NCI-H1436 (cell line): ENCODE measurements at places on chromosomes 6 and 20.

- DNase-seq: no peak
Measured at GRCh38 chr6:38673397-38674165, 29.4 kb downstream of the GLO1 start.

GRCh38 chr6:24228681-24229255 lies 102.8 kb downstream of the NRSN1 start:
- DNase-seq: no peak

DNA sequence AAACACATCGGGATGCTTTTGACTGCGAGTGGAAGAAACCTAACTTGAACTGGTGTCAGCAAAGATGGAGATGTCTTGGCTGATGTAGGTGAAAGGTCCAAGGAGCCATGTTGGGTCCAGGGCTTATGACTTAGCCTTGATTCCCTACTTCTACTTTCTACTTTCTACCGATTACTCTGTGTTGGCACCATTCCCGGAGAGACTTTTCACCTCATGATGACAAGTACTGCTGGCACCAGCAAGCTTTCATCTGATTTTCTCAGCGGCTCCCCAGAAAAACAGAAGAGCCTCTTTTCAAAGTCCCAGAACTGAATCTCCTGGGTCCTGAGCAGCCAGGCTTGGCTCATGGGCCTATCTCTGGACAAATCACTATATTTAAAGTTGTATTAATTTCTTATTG lies 4.9 kb upstream of the EDN3 start:
- no peak for DNase-seq

DNA sequence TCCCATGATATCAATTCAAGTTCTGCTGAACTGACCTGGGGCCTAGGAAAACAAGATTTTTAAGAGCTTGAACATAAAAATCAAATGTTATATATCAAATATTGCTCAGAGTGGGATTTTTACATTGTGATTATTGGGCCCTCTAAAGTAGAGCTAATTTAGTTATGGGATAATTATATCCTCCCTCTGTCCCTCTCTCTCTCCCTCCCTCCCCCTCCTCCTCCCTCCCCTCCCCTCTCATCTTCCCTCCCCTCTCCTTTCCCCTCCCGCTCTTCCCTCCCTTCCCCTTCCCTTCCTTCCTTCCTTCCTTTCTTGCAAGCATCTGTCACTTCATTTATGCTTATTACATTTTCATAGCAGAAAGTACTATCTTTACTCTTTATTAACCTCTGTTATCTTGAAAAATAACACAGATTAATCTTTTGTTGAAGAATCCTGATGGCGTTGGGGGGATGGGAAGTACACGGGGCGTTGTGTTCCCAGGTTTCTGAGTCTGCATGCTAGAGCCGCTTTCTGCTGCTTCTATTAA lies 32.8 kb downstream of the KIF25 start:
- DNase-seq: no peak

DNA sequence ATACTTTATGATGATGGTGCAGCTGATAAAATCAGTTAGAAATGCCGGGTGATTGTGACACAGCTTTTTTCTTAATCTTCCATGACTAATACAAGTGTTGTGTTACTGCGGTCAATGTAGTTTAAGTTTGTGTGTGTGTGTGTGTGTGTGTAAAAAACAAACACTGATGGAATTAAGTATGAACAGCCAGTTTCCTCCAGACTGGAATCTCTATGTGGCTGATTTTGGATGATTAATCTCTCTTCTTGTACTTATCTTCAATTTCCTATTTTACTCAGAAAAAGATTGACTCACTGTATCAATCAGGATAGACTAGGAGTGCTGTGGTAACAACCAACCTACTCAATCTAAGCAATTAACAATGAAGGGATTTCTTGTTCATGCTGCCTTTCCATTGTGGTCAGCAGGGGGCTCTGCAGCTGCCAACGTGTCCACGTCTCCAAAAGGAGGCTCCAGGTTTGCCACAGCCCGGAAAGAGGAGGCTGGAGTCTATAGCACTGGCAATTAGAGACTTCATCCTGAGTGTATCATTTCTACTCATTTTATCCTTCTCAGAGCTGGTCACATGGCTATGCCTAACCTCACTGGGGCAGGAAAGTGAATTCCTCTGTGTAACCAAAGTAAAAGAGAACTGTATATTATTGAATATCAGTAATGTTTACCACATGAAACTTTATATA lies 107.7 kb downstream of the CD109 start:
- DNase-seq: no peak

DNA sequence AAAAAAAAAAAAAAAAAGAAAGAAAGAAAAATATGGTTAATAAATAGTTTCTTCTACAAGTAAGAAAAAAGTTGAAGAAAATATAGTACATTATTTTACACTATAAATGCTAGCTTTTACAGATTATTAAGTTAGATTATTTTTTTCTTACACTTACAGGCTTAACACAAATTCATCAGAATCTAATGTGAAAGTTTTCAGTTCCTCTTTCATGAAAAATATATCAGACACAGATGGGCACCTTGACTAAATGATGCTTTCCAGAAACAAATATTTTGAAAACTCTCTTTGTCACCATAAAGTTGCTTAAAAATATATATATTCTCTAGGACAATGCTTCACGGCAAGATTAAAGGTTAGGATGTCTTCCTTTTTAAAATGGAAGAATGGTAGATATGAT lies 321.8 kb upstream of the HSF2 start:
- no peak for DNase-seq

- no peak for DNase-seq
Measured at GRCh38 chr20:4942331-4942730, 59.0 kb downstream of the SLC23A2 start.

- DNase-seq: no peak
Measured at GRCh38 chr6:51901766-51902764, 185.3 kb downstream of the PKHD1 start.

DNA sequence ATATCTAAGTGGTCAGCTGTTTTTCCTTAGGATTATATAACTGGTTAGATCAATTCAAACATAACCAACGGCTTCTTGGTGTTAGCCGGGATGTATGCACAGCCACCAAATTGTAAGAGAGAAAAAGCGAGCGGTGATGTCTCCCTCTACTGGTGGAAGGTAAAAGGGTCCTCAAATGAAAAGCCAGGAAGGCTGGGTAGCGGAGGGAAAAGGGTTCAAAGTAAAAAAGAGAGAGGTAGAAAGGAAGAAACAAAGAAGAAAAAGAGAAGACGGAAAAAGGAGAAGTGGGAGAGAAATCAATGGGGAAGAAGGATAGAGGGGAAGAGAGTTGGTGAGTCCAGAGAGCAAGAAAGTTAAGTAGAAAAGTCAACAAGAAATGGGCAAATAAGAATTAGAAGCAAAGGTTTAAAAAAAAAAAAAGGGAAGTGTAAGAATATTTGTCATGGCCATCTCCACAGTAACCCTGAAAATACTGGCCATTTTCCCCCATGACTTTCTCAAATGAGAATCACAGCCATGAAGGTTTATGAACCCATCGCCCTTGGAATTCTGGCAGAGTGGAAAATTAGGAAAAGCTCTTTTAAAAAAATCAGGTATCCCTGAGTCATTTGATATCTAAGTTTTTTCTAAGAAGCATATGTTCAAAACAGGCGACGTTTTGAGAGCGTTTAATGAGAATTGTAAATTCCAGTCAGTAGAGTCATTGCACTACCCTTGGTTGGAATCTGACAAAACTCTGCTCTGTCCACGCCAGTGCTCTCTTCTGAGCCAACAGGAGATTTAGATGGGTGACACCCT lies 155.6 kb upstream of the SNX9 start:
- peak; percentile 47 for DNase-seq

DNA sequence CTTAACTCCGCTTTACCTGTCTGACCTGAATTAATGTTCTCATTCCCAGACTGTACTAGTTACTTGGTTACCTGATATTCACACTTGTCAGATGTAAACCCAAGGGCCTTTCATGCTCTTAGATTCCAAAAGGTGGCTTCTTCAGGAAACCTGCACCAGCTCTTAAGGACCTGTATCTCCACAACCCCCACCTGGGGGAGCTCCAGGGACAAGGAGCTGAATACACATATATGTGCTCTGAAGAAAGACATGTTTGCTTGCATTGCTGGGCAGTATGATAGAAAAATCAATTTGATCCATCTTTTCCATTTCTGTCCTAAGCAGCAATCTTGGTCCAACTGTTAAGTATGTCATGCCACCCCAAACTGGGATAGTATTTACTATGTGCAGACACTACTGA lies 64.8 kb upstream of the POU3F2 start:
- peak; percentile 70 for DNase-seq

DNA sequence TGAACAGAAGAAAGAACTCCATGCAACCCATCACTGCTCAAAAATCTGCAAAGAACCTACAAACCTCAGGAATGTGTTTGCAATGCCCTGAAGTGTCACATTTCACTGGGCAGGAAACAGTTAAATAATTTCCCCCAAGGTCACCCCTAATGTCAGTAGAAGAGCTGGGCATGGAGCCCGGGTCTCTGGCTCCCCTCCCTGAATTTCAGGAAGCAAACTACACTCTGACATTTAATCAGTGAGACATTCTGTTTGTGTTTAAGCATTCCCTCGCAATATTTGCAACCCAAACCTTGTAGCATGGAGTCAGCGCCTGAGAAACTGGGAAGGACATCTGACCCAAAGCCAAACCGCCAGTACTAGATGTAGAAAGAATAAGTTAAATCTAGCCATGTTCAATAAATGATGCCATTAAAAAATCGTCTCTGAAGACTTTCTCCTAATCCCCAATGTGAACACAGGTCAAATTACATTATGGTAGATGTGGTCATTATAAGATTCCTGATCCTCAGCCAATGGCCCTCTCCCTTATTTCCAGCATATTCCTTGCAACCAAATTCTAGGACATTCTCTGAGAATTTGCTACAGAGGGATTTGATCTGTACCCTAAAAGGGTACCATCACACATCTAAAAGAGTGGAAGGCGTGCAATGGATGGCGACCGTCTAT lies 91.2 kb upstream of the ADTRP start:
- DNase-seq: no peak

GRCh38 chr20:47785311-47785853 lies at the start of gene SULF2:
Gene SULF2, minus strand, starts transcription at chr20:47785481. Its CDS starts 28,118 bp downstream, at chr20:47757363.
- DNase-seq: no peak

DNA sequence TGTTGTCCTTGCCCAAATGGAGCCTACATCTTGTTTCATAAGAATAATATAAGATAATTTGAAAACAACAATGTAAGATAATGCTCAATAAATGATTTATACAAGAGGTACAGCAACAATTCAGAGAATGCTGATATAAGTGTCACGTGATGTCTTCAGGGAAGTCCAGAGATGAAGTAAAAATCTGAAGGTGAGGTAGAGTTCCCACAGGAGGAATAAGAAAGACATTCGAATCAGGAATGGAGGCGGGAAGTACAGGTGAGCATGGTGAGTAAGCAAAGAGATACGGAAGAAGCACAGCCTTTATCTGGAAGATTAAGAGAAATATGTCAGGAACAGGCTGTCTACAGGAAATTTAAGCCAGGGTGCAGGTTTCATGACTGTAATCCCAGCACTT lies 165.9 kb upstream of the MARCKS start:
- DNase-seq: no peak

DNA sequence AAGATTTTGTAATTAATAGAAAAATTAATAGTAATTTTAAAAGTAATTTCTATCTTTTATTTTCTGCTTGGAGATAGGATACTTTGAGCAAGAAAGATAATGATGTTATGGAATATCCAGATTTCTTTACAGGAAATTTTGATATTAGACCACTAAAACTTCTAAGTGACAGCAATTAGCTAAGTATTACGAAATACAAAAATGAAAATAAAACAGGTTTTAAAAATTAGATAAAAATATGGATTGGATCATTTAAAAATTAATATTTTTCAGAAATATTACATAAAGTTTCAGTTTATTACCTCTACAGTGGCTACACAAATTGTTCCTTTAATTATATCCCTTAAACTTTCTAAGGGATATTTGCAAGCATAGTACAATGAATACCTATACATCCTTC lies 4.2 kb upstream of the MYLK4 start:
- DNase-seq: no peak

- DNase-seq: no peak
Measured at GRCh38 chr6:97068211-97068610, 143.7 kb downstream of the KLHL32 start.

- DNase-seq: no peak
Measured at GRCh38 chr20:34435589-34435988, 72.5 kb downstream of the ITCH start.

GRCh38 chr20:23145281-23145700 lies 59.2 kb upstream of the CD93 start:
- no peak for DNase-seq

GRCh38 chr6:23202207-23202606 lies 632.8 kb downstream of the HDGFL1 start:
- DNase-seq: no peak

DNA sequence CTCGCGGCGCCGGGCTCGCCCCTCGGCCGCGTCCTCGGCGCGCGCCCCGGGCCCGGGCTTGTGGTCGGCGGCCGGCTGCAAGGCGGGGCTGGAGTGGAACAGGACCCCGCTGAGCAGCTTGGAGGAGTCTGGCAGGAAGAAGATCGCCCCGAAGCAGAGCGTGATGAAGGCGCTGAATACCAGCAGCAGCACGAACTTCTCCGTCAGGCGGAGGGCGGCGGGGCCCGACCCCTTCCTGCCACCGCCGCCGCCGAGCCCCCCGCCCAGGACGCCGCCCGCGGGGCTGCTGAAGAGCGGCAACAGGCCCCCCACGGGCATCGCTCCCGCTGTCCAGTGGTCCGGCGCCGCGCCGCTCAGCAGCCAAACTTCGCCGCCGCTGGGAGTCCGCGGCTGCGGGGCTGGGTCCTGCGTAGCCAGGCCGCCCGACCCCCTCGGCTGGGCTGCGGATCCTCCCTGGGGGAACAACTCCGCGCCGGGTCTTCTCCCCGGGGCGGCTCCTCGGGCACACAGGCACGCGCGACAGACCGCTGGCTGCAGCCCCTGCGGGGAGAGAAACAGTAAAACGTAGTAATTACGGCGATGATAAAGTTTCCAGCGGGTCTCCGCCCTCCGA lies 707 bp downstream of the MAN1A1 start:
- no peak for DNase-seq

DNA sequence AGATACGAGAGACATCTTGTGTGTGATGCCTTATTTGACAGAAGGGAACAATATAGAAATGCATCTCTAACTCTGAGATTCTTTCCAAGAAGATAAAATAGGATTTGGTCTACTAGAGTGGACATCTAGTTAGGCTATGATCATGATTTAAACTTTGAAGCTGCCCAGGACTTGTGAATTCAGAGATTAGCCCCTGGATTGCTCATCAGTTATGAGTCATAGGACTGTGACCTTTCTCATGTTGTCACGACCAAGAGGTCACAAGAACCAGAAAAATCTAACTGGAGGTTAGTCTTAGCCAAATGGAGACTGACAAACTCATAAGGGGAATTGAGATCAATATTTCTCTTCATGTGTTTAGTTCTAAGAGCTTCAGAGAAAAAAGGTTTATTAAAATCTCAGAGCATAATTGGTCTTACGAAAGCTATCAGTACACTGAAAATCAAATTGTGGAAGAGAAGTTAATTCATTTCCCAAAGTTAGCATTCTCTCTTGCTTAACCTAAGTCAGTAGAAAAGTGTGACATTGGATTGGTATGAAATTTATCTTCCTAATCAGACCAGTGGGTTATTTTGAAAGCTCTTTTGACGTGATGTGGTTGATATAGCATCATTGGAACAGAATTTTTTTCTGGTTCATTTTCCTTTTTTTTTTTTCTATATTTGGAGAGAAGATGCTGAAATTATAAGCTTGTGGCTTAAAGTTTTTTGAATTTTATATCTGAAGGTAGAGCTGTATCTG lies 245.7 kb downstream of the RNF144B start:
- DNase-seq: no peak
